Breast epithelium (tissue), 4 donors: ENCODE measurements at places on chromosomes 5 and 9.

DNA sequence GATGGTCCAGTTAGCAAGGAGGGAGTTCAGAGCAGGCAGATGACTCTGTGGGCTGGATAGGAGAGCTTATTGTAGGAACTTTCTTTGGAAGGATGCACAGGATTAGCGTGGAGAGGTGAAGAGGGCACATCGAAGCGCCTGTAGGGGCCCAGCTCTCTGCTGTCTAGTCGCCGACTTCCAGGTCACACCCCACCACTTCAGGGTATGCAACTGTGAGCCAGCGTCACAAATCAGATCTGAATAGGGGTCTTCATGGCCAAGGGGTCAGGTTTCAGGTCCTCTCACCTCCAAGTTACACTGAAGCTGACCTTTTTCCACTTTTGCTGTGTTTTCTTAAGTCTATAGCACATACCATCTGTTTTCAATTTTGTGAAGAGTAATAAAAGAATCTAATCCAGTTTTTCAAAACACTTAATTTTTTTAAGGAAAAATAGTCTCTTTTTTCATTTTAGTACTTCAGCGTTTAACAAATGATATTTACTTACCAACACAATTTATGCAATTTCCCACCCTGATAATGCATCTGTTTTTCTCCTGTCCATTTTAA is 364.2 kb upstream of the CLINT1 start:
- DNase-seq, result no peak

GRCh38 chr9:17216646-17217045 is 81.8 kb downstream of the CNTLN start:
- no peak for DNase-seq

- no peak for DNase-seq
Measured at GRCh38 chr9:104800068-104800785, 36.3 kb downstream of the NIPSNAP3B start.

DNA sequence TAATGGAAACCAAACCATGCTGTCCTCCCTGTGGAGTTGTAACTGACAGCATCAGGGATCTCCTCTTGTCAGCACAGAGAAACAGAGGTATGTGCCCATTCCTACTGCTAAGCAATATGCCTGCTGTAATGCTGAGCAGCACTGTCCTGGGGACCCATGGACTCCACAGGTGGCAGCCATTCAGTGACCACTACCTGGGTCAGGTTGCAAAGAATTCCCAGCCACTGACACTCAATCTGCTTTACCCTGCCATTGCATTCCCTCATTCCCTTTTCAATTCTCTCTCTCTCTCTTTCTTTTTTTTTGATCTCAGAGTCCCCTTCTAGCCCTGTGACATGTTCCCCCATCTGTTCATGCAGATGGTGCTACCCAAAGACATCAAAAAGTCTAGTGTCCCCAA is 104.1 kb downstream of the GABRB2 start:
- no peak for DNase-seq

GRCh38 chr5:95812074-95812471 is 10.5 kb downstream of the GLRX start:
- no peak for DNase-seq
